Left kidney (tissue), 8 donors: ENCODE measurements at places on chromosomes 3 and 15.

GRCh38 chr3:184239221-184239620, 9.5 kb downstream of the ALG3 start:
- no peak for DNase-seq

- DNase-seq = no peak
Observed at GRCh38 chr15:29568840-29569532, 253.3 kb downstream of the TJP1 start.

DNA sequence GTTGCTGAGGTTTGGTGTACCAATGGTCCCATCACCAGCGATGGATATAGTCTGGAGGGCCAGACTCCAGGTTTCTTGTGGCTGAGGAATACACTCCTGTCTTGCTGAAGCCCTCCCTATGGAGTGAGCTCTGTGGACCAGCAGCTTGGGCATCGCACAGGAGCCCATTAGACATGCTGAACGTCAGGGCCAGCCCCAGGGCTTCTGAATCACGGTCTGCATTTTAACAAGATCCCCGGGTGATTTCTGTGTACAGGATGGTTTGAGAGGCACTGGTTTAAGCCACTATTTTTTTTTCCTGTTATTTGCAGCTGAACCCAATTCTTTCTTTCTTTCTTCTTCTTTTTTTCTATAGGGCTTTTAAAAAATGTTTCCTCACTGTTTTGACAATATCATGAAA, 69.5 kb upstream of the XCR1 start:
- DNase-seq = no peak

DNA sequence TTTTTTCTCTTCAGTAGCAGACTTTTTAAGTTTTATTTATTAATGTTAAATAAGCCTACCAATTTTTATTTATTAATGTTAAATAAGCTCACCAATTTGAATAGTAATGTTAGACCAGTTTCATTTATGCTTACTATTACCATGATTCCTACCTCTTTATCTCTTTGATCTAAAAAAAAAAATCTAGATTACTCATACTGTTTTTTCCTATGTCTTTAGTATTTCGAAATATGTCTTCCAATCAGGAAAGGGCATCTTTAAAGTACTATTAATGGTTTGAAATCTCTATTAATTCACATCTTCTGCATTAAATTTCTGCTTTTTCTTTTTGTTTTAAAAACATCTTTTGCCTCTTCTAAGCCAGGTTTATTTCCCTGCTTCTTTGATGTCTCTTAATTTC, 27.5 kb upstream of the MAPKBP1 start:
- DNase-seq = no peak

DNA sequence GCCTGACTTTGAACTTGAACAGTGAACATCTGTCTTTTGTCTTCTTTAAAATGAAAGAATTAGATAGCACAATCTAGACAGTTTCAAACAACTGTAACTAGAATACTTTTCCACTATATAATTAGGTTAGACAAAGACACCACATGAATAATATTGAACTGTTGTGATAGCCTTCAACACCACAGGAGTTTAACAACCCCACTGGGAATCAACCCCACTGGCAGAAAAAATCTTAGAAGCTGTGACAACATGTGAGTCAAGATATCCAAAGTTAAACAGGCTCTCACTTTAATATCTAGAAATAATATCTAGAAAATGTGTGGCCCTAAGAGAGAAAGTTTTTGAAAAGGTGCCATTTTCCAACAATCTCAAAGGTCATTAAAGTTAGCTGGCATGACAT, 64.4 kb upstream of the PRICKLE2 start:
- no peak for DNase-seq
